ENCODE measurements at places on chromosomes 7 and 10.

DNA sequence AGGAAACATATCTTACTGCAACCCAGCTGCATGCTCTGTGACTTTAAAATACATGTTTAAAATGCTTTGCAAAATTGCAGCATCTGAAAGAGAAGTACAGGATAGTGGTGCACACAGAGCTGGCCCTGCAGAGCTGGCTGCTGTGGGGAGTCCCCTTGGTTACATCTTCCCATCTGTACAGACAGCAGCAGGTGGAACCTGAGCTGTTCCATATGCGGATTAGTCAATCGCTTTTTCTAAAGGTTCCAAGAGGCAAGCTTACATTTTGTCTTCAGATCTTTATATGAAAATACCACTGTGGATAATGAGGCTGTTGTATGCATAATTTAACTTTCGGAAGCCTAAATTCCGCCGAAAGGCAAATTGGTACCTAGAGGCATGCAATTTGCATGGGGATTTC is 444.1 kb downstream of the NRG3 start:
- no peak for DNase-seq

DNA sequence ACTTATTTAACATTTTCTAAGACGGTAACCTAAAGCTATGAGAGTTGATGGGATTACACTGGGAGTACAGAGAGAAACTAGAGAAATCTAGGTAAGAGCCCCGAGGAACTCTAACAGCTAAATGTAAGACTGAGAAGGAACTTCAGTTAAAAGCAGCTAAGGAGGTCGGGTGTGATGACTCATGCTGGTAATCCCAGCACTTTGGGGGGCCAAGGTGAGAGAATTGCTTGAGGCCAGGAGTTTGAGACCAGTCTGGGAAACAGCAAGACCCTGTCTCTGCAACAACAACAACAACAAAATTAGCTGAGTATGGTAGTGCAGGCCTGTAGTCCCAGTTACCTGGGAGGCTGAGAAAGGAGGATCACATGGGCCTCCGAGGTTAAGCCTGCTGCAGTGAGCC is 24.0 kb downstream of the FRA10AC1 start:
- no peak for DNase-seq

DNA sequence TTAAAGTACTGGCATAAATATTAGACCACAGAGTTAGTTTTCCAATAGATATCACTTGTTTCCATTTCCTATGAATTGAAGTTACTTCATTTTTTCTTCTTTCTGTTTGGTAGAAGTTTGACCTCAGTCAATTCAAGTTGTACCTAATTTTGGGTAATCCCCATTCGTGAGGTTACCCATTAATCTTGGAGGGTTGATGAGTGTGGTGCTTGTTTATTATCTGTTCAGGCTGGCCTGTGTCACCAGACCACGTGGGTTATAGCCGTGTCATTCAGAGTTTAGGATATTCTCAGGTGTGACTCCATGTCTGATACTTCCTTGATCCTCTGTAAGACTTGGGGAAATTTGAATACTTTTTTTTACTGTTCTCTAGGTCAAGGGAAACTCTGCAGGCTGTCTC is 133.9 kb upstream of the TPK1 start:
- no peak for DNase-seq

DNA sequence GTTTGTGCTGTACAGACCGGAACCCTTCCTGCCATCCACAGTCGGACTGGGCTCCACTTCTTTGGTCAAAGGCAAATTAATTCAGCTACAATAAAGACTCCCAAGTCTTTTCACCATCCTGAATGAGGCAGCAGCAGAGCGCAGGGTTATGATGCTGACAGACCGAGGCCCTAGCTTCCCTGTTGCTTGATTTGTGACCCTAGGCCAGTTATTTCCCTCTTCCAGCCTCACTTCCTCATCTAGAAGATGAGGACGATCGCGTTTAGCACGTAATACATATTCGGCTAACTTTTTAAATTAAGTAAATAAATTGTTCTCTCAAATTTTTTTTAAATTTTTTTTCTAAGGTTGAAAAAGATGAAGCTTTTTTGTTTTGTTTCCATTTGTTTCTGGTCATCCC is 18.1 kb downstream of the ADRB1 start:
- DNase-seq, result no peak

GRCh38 chr7:30799206-30799975 is 28.2 kb downstream of the MINDY4 start:
- DNase-seq, result no peak

GRCh38 chr7:8435590-8436545 is 2.5 kb downstream of the NXPH1 start:
- DNase-seq, result no peak

GRCh38 chr7:103134836-103135554 is 13.9 kb downstream of the NAPEPLD start:
- no peak for DNase-seq

GRCh38 chr7:56206420-56206819 is 90.2 kb upstream of the NUPR2 start:
- DNase-seq, result no peak

- DNase-seq, result no peak
Measured at GRCh38 chr7:151799506-151799905, 77.4 kb downstream of the PRKAG2 start.

DNA sequence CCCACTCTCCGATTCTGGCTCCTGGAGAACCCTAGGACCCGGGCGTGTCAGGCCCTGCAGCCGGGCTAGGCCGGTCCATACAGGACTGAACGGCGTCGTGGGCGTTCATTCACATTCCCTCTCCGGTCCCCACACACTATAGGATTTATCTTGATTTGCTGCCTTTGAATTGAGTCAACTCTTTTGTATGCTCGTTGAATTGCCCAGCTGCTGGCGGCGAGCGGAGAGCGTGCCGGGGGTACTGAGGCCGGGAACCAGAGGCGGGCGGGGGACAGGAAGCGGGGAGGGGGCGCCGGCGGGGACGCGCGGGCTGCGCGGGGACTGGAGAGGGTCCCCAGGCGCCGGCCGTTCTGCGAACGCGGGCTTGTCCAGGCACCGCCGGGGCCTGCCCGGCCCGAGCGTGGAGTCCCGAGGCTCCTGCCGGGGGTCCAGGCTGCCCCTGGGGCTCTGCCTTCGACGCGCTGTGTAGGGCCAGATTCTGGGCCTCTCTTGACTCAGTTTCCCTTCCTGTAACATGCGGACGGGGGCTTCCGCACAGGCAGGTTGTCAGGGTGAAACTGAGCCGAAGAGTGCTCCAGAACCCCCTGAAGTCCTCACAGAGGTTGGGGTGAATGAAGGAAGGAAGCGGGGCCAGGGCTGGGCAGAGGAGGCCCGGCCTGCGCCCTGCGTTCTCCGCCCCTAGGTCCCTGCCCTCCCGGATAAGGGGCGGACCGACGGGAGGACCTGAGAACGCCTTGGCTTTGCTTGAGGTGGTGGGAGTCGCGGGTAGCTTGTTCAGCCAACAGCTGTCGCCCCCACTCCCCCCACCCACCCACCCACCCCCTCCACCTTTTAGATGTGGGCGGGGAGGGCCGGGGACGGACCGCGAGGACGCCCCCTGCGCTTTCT is 769 bp upstream of the ELFN1 start:
- DNase-seq, result no peak

GRCh38 chr7:92634924-92635519 is 44.8 kb upstream of the FAM133B start:
- peak; percentile 71 for DNase-seq

- DNase-seq, result no peak
Measured at GRCh38 chr10:53622201-53622600, 849.6 kb upstream of the MBL2 start.

GRCh38 chr10:44297963-44298362 is 86.9 kb downstream of the CXCL12 start:
- no peak for DNase-seq

- no peak for DNase-seq
Measured at GRCh38 chr10:96439725-96440124, 74.0 kb downstream of the TLL2 start.

DNA sequence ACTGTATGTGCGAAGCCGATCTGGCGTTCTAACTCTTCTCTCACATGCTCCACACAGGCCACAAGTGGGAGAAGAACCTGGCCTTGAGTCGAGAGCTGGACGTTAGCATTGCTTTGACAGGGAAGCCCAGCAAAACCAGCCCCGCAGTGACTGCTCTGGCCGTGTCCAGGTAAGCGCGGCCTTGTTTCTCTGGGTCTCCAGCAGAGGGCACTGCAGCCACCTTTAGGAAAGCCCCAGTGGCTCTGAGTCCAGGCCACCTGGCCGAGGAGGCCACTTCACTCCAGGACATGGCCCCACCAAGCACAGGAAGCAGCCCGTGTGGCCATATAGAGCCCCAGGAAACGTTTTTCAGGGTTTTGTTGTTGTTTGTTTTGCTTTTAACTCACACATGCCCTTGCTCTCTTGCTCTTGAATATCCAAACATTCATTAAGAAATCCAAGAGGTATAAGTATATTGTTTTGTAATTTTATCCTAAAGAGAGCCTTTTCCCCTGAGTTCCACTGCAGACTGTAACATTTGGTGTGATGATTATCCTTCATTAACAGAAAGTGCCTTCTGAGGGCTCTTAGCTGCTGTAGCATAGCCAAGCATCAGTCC is 41.8 kb upstream of the LRRC18 start:
- peak; percentile 34 for DNase-seq

- DNase-seq, result no peak
Measured at GRCh38 chr7:6443372-6443941, 4.3 kb downstream of the DAGLB start.

DNA sequence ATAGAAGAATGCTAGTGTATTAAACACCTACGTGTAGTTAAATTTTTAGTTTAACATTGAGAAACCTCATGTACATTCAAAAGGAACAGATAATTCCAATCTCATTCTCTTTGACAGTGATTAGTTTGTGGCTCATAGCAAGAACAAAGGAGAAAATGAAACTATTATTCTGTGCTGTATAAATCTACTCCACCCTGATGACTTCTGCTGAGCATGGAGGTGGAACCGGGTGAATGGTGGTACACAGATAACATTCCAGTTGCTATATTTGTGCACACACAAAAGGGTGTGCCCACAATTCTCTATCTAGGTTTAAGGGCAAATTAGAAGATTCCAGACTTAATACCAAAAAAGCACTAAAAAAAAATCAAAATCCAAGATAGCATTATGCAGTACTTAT is 17.0 kb upstream of the RALA start:
- no peak for DNase-seq

- no peak for DNase-seq
Measured at GRCh38 chr10:48322017-48322416, 15.5 kb downstream of the MAPK8 start.

DNA sequence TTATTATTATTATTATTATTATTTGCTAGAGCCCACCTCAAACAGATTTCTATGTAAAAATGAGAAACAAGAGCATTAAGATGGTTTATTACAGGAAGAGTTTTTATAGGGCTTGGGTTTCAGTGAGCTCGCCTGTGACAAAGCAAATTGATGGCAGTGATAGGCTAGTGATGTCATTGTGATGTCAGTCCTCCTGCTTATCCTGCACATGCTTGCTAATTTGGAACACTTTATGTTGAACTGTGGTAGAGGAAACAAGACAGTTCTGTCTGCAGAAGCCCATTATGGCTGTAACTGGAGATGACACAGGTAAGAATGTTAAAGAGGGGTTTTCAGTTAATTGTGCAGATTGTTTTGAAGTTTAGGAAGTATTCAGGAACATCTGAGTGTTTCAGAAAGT is 68.3 kb downstream of the CREM start:
- DNase-seq, result peak; percentile 88

GRCh38 chr10:44015702-44016500 is 367.2 kb upstream of the ZNF32 start:
- no peak for DNase-seq

DNA sequence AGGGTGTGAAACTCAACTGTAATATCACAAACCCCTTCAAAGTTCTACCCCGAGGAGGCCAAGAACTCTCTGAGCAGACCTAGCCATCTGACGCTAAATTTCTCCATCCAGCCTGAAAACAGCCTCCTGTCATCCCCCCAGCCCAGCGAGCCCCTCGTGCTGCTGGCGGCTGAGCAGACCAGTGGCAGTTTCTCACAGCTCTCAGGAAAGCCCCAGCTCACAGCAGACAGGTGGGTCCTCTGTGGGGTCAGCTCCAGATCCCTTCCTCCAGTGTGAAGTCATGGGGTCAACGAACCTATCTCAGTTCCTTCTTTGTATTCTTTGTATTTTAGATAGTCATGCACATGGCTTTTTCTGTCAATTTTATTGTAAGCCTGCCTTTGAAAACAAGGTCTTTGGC is 7.8 kb downstream of the GARIN1A start:
- DNase-seq, result no peak

DNA sequence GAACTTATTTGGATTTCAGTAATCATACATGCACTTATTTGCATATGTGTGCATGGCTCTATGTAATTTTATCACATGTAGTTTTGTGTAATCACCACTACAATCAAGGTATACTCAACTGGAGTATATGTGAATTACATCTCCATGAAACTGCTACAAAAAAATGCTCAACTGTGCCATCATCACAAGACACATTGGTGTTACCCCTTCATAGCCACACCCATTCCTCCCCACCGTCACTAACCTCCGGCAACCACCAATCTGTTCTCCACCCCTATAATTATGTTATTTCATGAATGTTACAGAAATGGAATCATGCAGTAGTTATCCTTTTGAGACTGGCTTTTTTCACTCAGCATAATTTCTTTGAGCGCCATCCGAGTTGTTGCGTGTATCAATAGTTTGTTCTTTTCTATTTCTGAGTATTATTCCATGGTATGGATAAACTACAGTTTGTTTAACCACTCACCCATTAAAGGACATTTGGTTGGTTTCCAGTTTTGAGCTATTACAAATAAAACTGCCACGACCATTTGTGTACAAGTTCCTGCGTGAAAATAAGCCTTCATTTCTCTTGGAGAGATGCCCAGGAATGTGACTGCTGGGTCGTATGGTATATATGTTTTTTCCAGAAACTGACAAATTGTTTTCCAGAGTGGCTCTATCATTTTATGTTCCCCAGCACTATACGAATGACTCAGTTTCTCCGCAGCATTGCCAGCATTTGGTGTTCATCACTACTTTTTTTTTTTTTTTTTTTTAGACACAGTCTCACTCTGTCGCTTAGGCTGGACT is 11.3 kb upstream of the SMO start:
- no peak for DNase-seq

GRCh38 chr10:80664071-80664680 is 126.5 kb downstream of the SH2D4B start:
- DNase-seq, result no peak

DNA sequence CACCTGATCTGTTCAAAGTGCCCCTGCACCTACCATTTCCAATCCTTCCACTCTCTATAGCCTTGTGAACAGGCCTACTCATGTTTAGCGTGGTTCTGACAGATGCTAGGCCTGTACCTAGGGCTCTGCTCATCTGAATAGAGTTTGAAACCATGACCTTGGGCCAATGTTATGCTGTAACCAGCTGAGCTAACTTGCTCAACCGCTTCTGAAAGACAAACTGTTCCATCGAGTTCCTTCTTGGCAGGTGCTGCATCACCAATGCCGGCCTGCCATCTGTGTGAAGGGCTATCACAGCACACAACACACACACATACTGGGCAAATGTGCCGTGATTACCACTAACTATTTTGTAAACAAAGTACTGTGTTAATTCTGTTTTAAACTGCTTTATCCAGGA is 419.0 kb upstream of the GALNT17 start:
- no peak for DNase-seq

All from T-helper 2 cell (primary cell).